ENCODE measurements at places on chromosomes 1 and 21. TPM values are rescaled to one million over a fixed set of nuclear protein-coding genes. Genes with fewer than 3 reads are reported as not detected.
A peak's percentile ranks its signal among the peaks of the same experiment; 100 is the strongest.

Gene SLC16A1
- 57.3 TPM for total RNA-seq

Gene CYP4X1
- total RNA-seq = not detected

Gene NEK7
- 71.4 TPM for total RNA-seq

Gene CFHR3
- total RNA-seq = not detected

Gene OR2T11
- not detected for total RNA-seq

Gene EPHB2
- total RNA-seq = 0.09 TPM

Gene S100A10
- total RNA-seq = 333 TPM

Gene TRIM46
- total RNA-seq = 16.1 TPM

Gene TMEM69
- 24.0 TPM for total RNA-seq

Gene SEMA6C
- total RNA-seq = 0.84 TPM

- DNase-seq = no peak
Observed at GRCh38 chr1:225522588-225523262, 94.9 kb upstream of the LBR start.

DNA sequence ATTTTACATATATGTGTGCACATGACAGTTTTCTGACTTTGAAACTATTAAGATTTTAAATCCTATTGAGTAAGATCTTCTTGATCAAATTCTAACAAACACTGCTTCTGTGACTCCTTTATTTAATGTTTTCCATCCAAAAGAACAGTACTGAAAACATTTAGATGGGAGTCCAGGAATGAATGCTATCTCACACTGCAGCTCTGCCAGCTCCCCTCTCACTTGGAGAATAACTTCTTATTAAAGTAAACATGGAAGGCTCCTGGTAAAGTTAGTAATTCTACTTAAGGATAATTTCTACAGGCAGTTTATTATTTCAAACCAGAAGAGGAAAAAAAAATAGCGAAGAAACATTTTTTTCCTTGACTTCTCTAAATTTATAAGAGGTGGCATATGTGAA is 349.1 kb downstream of the DPYD start:
- no peak for DNase-seq

- no peak for DNase-seq
Observed at GRCh38 chr1:191453487-191453886, 704.8 kb upstream of the RGS18 start.

DNA sequence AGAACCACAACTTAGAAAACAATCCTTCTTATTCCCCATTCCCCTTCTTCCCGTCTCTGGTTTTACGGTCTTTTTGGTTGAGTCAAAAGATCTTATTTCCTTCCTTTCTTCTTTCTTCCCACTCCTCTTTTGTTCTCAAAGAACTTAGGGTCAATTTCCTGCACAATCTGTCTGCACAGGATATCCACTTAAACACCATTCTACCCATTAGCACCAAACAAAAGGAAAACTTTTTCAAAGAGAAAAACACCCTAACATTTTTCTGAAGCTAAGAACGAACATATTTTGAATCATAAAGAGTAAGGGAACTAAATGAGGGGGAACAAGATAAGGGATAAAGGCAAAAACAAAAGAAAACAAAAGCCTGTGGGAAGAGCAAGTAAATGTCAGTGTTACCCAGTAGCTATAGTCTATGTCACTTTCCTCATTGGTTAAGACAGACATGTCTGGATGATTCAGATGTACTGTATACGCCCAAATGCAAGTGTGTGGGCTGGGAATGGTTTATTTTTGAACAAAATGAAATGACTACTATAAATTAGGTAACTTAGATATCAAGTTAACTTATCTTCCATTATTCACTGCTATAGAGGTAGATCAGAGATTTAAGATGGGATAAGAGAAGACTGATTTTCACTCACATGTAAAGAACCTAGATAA is 59.9 kb downstream of the TOR3A start:
- DNase-seq = no peak

DNA sequence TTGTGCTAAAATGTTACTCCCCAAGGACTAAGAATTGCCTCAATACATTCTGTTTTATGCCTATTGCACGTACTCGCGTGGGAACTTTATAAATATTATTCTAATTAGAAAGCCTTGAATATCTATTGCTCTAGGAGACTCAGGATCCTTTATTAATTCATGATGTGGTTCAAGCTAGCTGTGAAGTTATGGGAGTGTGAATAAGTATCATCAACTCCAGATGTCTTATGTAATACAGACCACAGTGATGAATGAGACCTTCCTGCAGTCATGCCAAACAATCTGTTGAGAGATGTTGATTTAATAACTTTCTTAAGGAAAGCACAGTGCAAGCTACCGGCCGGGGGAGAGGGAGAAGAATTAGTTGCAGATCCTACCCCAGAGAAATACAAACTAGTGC is 519.2 kb upstream of the ZP4 start:
- no peak for DNase-seq

- no peak for DNase-seq
Observed at GRCh38 chr21:42235593-42235992, 16.7 kb downstream of the ABCG1 start.

DNA sequence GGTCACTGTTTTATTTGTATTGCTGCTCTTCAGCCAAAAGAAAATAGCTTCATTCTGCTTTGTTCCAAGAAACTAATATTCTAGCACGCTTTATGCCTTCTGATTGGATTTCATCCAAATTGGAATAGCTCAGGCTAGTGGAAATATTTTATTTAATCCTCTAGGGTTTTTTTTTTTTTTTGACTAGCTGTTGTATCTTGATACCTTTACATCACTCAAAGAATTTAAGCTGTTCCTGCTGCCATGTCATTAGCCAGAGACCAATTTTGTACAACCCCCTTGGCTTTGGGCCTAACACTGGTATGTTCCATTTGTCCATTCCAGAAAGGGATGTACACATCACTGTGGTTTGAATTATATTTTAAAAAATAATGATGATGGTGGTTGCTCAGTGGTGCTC is 103.0 kb downstream of the DISC1 start:
- DNase-seq = no peak

- no peak for DNase-seq
Observed at GRCh38 chr1:181872562-181872961, 188.9 kb downstream of the ZNF648 start.

DNA sequence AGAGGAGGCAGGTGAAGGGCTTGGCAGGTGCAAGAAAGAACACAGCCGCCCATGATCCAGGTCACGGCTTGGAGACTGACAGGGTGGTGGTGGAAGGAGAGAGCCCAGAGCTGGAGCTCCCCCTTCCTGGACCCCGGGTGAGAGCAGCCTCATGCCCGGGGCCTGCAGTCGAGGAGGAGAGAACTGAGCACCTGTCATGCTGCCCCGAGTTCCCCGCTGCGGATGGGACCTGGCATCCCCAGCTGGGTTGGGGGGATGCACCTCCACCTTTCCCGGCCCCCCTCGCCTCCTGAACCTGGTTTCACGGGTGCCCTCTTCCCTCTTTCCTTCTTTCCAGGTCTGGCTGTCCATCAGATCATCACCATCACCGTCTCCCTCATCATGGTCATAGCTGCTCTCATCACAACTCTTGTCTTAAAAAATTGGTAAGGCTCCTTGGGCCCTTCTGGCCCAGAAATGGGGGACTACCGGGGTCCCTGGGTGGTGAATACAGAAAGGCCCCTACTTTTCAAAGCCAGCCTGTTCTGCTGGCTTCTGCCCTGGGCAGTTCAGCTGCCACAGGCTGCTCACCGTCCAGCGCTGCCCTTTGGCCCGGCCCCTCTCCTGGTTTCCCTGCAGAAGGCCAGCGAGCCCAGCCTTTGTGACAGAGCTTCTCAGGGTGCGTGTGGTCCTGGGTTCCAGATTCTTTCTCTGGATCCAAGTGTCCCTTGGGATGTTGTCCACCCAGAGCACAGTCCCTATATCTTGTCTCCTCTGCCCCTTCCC is 115.3 kb downstream of the AJAP1 start:
- no peak for DNase-seq

GRCh38 chr1:160353223-160353622 is 10.0 kb downstream of the NCSTN start:
- DNase-seq = peak; percentile 16

- DNase-seq = no peak
Observed at GRCh38 chr1:22500058-22500457, 48.4 kb downstream of the ZBTB40 start.

DNA sequence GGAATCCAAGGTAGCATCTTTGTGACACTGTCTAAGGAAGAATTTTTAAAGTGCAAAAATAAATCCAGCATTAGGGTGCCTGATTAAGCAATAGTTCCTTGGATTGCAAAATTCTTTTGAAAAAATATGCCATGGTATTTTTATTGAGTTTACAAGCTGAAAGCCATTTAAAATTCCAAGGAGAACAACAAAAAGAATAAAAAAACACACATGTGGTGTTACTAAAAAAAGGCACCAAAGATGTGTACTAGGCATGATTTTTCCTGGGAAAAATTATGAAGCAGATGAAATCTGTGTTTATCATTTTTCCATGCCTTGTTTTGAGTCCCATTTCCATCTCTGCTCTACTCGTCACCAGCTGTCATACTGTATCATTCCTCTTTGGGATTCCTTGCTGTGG is 157.0 kb upstream of the ZNHIT6 start:
- DNase-seq = no peak

DNA sequence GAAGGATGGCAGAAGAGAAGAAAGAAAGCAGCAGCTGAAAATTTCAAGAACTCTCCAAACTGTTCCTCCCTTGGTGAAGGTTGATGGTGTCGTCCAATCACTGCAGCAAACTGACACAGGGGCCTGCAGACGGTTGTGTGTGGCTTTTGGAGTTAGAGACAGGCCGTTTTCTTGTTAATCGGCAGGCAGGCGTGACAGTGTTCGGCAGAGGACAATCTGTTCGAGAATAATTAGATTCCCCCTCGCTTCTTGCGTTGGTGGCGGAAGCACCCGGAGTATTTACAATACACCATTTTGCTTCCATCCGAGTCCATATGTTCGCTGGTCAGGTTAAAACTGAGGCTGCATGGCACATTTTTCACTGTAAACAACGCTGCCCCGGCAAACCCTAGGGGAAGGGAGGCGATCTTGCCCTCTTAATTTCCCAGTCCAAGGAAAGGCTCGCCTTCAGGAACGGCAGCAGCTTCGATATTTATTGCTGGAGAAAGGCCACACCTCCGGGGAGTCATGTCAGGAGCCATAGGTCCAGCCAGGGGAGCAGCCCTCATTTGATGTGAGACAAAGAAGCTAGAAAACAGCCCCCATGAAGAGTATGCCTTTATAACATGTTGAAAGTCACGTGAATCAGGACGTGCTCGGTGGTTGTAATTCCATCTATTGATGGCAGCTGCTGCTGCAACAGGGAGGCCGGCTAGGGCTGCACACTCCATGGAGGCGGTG is 360.1 kb downstream of the SMYD3 start:
- DNase-seq = no peak

- DNase-seq = peak; percentile 65
Observed at GRCh38 chr21:25881524-25882376, 147.0 kb downstream of the GABPA start.

- DNase-seq = no peak
Observed at GRCh38 chr1:202012544-202013478, 2.4 kb downstream of the ELF3 start.

DNA sequence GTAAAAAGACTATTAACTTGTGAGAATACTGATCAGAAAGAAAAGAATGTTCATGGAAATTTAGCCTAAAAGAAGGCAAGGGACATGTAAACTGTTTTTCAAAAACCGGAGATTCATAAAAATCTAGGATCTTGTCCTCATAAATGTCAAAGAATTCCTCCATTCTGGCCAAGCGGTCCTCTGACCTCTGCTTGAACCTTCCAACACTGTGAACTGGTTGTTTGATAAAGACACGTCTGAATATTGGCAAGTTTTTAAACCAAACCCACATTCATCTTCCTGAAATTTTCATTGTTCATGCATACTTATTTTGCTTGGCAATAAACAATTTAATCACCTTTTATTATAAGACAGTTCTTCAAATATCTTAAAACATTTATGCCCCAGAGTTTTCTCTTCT is 19.8 kb downstream of the ASPM start:
- no peak for DNase-seq

DNA sequence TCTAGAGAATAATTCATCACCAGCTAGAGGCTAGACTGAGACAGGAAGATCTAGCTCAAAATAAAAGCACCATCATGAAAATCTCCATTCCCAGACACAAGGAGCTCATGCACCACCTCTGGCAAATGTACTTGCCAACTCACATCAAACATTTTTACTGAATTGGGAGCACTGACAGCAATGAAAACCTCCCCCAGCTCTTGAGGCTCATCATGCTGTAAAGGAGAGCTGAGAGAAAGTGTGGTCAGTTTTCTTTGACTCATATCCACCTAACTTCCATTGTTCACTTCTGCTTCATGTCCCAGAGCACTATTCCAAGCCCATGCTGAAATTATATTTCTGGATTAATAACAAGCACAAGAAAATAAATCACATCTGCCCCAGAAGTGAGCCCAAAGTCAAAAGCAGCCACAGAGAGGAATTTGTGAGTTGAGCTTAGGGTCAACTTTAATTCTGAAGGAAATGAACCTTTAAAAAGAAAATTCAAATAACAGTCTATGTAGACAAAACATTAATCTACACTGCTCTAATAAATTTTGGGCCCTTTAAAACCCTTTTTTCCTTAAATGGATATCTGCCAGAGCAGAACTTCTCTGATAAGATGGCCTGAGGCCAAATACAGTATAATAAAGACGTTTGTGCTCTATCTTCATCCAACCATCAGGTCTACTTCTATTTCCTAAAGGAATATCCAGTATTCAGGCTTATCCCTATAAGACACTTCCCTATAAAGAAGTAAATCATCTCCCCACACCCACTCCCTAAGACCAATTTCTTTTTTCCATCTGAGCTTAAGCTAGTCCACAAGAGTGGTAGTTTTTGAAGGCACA is 85.9 kb upstream of the ADAM30 start:
- DNase-seq = no peak

- DNase-seq = no peak
Observed at GRCh38 chr1:184582411-184582810, 172.2 kb downstream of the EDEM3 start.

- no peak for DNase-seq
Observed at GRCh38 chr1:67257173-67257535, 50.5 kb upstream of the IL12RB2 start.

DNA sequence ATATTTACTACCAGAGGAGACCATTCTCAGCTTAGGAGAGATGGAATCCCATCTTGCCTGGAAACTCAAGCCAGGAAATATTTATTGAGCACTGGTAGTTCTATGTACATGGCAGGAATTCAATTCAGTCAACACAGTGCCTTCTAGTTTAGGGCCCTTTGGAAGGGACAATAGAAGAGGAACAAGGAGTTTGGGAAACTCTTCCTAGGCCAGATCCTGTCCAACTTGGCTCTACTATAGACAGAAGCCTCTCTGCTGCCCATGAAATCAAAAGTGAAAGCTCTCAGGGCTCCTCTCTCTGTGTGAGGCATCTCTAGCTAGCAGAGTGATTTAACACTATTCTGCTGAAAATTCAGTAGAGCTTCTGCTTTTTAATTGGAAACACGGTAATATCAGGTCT is 244.6 kb upstream of the MAP1LC3C start:
- DNase-seq = no peak

DNA sequence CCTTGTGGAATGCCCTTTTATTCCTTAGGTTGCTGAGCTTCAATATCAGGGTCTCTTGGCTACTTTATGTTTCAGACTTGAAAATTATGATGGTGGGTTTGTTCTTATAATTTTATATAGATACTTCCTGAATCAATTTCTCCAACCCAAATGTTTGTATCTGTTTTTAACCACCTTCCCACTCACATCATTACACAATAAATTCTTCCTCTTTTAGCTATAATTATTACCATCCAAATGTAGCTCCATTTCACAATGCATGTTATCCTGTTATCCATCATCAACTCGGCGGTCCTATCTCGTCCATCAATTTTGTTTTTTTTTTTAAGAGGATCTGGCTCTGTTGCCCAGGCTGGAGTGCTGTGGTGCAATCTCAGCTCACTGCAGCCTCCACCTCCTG is 357.6 kb upstream of the ZP4 start:
- DNase-seq = no peak
